Fibroblast of skin of scalp (primary cell): ENCODE measurements at places on chromosomes 6 and 20.

GRCh38 chr6:16078064-16078463 lies 50.8 kb upstream of the MYLIP start:
- no peak for DNase-seq

DNA sequence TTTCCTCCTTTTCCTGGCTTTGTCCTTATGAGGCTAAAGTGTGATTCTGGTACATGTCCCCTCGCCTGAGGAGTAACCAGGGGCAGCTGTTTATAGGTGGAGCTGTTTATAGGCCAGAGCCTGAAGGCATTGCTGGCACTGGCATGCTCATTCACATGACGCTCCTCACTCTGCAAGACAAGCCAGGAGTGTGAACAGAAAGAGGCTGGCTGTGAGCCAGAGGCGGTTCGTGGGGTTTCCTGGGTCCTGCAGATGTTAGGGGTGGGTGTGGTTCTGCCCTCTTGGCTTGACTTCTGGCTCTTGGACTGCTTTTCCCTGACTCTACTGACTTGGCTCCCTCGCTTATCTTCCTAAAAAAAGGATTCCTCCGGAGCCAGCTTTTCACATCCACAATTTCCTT lies 12.8 kb upstream of the MDFI start:
- no peak for DNase-seq

DNA sequence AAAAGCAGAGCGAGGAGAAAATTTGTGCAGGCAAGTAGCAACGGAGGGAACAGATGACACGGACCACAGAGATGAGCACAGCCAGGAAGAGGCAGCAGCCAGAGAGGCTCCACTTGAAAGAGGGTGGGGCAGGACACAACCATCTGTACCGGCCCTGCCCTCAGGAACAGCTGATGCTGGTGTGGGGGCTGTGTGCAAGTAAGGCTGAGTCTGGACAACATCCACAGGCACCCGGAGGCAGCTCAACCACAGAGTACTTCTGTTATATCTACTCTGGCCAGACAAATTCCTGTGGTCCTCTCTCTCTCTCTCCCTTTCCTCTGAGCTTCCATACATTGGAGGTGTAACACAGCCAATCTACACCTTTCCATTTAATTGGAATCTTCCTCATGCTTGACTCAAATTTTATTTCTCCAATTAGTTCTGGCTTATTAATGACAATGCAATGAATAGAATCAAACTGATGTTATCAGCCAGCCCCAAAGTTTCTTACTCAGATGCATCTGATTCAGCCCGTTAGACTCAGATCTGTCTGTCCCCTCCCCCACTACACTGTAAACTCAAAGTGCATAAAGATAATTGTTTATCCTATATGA lies 24.9 kb downstream of the KIF13A start:
- DNase-seq: peak; percentile 94

GRCh38 chr20:24328901-24329300 lies 140.5 kb upstream of the SYNDIG1 start:
- peak; percentile 5 for DNase-seq

GRCh38 chr6:43436577-43437282 lies 9.4 kb downstream of the ABCC10 start:
- DNase-seq: peak; percentile 70

- no peak for DNase-seq
Measured at GRCh38 chr6:16810411-16810810, 49.2 kb upstream of the ATXN1 start.
